ENCODE measurements at places on chromosomes 3 and 15.
A peak's percentile ranks its signal among the peaks of the same experiment; 100 is the strongest.

- DNase-seq: no peak
Observed at GRCh38 chr15:78055919-78056713, 21.4 kb downstream of the TBC1D2B start.

DNA sequence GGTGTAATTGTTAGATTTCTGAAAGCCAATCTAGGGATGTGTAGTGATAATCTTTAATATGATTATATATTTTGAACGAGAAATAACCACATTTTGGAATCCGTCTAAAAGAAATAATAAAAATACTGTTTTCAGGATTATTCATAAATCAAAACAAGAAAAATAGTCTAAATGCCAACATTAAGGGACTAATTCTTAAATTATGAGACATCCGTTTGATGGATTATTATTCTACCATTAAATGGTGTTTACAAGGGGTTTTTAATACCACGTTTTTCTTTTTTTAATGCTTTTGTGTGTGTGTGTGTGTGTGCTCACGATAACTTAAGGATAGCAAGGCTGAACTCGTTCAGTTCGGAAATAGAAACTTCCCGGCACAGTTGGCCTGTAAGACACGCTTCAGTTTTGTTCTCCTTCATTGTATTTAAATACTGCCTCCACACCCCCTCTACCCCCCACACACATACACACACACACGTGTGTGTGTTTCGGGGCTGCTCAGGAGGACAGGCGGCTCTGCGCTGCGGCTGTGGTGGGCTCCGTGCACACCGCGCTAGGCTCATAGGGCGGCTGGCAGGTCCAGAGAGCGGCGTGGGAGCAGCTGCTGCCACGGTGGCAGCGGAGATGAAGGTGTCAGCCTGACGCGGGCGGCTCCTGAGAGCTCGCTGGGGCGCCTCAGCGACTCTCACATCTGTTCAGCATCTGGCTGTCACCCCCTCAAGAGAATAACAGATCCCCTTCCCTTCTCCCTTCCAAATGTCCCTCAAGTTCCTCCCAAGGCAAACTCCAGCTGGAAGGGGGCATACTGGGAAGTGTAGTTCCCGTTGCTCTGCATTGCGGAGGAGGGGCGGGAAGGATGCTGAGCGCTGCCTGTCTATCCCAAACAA is 23.0 kb upstream of the ANP32A start:
- DNase-seq: peak; percentile 11

DNA sequence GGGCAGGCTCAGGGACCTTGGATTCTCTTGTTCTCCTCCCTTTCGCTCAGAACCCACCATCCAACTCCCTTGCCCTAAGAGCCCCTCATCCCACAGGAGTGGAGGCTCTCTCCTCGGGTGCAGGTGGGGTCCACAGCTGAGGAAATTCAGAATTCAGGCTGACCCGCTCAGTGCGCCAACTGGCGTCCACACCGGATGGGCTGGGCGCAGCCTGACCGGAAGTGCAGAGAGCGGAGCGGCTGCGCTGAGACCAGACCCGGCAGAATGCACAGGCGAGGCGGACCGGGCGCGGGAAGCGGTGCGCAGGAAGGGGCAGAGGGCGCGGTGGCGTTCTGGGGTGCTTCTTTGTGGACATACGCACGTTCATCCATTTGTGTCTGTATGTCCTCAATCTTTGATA is 210.4 kb upstream of the NDN start:
- DNase-seq: no peak

DNA sequence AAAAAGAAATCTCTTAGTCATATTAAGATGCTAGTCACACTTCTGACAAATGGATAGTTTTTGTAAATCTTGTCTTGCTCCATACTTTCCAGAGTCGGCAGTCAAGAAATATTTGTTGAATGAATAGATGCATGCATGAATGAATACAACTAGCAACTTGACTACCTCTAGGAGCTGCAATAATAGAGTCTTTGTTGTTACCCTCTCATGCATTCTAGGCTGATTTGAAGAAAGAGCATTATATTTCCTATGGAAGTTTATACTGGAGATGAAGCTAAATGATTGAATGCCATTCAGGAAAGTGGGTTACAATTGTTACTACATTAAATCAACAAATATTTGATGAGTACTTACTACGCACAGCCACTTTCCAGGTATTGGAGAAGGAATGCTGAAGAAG is 18.1 kb upstream of the TRAT1 start:
- DNase-seq: no peak

GRCh38 chr3:135528413-135529015 is 437.0 kb upstream of the PPP2R3A start:
- DNase-seq: no peak

GRCh38 chr3:194265505-194265892 is 85.6 kb downstream of the CPN2 start:
- peak; percentile 3 for DNase-seq

GRCh38 chr3:85726241-85726640 is 767.5 kb downstream of the CADM2 start:
- no peak for DNase-seq

GRCh38 chr3:186922790-186923189 is 7.5 kb upstream of the ST6GAL1 start:
- no peak for DNase-seq

GRCh38 chr3:117748131-117748530 is 1038.6 kb downstream of the TUSC7 start:
- no peak for DNase-seq

DNA sequence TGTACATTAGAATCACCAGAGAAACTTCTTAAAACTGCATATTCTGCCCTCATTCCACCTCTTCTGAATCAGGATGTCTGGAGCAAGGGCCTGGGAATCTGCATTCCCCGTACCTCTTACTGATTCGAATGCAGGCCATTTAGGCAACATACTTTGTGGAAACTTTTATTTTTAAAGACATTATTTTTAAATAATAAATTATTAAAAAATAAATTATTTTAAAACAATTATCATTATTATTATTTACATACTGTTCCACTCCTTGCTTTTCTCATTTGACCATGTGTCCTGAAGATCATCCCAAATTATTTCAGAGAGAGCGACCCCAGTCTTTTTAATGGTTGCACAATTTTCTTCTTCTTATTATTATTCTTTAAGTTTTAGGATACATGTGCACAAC is 336.6 kb upstream of the TBC1D5 start:
- DNase-seq: no peak

GRCh38 chr3:179079537-179079936 is 7.9 kb upstream of the ZMAT3 start:
- no peak for DNase-seq

GRCh38 chr3:136343873-136344555 is 93.9 kb downstream of the PCCB start:
- DNase-seq: no peak

GRCh38 chr15:77480859-77481633 is 60.4 kb downstream of the HMG20A start:
- no peak for DNase-seq

- DNase-seq: no peak
Observed at GRCh38 chr3:141808586-141808985, 45.4 kb downstream of the GRK7 start.

GRCh38 chr3:71000483-71000882 is 583.0 kb downstream of the FOXP1 start:
- no peak for DNase-seq

- no peak for DNase-seq
Observed at GRCh38 chr3:129063841-129064482, 3.4 kb downstream of the GP9 start.

- DNase-seq: no peak
Observed at GRCh38 chr3:27960133-27960532, 238.0 kb upstream of the EOMES start.

DNA sequence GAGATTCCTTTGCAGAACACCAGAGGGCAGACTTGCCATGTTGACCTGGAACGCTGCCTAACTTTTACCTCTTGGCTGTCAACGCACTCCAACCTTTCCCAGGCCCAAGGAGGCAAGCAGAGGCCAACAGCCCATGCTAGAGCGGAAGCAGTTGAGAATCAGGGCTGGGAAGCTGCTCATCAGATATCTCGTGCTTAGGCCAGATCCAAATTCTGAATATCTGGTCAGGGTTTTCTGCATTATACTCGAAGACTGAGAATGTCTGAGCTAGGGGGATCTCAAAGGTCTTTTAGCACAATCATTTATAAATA is 2.5 kb downstream of the XIRP1 start:
- peak; percentile 74 for DNase-seq

DNA sequence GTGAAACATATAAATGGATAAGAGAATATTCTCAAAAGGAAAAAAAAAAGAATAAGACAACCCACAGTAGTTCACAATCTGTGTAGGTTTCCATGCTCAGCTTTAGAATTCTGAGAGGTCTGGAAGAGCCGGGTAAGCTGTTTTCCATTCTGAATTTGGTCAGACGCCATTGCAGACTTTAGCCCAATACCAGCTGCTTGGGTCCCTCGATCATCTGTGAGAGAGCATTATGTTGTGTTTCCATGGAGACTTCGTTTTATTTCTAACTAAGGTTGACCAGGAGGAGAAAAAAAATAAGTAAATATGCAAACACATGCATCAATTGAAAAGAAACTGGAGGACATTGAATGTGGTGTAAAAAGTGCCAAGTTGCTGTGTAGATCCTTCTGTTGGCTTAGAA is 25.5 kb downstream of the KCNAB1 start:
- no peak for DNase-seq

GRCh38 chr3:172561897-172562640 is 38.8 kb upstream of the TNFSF10 start:
- DNase-seq: no peak

GRCh38 chr3:124243177-124243859 is 251.4 kb upstream of the ROPN1 start:
- no peak for DNase-seq

GRCh38 chr3:33001889-33002288 is 50.4 kb downstream of the CCR4 start:
- DNase-seq: no peak

GRCh38 chr3:176941689-176942088 is 255.6 kb downstream of the TBL1XR1 start:
- no peak for DNase-seq

DNA sequence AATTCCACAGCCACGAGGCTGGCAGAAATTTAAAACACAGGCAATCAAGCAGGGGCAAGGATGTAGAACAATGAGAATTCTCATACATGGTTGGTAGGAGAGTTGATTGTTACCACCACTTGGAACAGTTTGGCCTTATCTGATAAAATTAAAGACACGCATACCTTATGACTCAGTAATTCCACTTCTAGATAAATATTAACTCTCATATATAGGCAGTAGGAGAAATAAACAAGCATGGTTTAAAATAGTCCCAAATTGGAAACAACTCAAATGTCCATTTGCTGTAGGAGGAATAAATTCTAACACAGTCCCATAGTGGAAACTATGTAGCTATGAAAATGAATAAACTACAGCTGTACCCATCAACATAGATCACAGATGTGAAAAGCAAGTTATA is 42.3 kb upstream of the USP3 start:
- no peak for DNase-seq

DNA sequence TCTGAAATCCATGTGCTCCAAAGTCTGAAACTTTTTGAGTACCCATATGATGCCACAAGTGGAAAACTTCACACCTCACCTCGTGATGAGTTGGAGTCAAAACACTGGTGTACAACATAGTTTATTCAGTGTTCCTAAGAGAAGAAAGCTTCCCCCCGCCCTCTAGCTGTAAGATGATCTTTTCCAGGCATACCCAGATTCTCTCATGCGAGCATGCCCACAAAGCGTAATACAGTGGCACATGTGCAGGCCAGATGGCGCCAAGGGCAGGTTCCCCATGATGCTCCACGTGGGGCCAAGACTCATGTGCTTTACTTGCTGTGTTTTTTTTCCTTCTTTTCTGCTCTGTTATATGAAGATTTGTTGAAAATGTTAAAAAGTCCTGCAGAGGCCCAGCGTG is 104.9 kb upstream of the LRRFIP2 start:
- DNase-seq: no peak

DNA sequence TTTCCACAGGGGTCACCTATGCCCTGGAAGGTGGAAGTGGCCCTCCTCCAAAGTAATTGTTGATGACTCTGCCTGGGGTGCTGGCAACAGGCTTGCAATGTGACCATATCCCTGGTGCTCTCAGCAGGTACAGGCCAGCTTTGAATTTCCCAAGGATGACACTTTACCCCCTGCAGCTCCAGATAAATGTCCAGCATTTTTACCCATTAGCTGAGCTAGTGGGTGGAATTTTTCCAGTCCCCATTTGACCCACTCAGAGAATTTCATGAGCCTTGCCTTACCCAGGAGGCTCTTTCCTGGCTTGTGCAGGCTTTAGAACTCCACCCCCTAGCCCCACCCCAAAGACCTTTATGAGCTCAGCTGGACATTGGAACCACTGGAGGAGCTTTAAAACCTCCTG is 77.6 kb downstream of the ST8SIA2 start:
- no peak for DNase-seq

DNA sequence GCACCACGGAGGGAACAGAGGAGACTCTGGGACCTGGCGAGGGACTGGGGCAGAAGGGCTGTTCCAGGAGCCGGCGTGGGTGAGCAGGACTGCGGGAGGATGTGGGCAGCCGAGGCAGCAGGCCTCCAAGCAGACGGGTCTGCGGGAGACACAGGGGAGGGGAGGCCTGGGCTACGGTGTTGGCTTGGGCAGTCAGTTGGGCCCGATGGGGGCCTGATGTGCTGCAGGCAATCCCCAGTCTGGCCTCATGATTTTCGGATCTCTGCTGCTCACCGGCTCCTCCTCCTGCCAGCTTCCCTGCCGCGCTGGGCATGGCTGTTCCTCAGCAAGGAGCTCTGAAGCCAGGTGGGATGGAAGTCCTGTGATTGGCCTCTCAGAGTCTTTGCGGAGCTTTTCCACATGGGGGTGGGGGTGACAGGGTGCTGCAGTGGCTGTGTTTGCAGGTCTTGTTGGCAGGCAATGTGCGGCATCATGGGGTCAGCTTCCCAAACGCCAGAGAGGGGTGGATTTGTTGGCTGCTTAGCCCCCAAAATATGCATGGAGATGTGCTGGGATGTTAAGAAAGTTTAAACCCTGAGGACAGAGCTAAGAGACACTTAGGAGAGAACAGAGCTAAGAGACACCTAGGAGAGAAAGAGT is 19.3 kb downstream of the MINAR1 start:
- DNase-seq: no peak

Data from CD4-positive, alpha-beta T cell treated with Interleukin-1 beta for 1 hour (primary cell).